ENCODE measurements at places on chromosomes 5 and 9.
A peak's percentile ranks its signal among the peaks of the same experiment; 100 is the strongest.

DNA sequence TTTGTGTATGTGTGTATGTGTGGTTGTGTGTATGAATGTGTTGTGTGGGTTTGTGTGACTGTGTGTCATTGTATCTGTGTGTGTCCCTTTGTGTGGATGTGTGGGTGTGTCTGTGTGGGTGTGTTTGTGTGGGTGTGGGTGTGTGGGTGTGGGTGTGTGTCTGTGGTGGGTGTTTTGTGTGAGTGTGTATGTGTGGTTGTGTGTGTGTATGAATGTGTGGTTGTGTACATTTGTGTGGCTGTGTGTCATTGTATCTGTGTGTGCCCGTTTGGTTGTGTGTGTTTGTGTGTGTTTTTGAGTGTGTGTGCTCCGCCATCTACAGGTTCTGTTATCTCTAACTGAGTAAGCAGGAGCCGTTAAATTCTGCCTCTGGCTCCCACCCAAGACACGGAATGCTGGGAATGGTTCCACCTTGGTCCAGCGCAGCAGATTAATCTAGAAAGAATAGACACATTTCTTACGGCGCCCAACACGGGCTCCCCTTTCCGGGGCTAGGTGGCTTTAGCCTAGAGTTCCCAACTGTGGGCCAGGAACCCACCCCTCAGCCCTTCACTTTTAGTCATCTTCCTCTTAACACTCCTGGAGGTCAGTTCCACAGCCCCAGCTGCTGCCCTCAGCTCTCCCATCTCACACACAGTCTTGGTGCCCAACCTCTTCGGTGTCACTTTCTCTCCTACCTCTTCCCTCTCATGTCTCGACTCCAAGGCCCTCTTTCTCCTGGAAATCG lies 197.1 kb downstream of the TTLL11 start:
- no peak for DNase-seq

GRCh38 chr5:127014573-127014972 lies 15.8 kb downstream of the MARCHF3 start:
- DNase-seq, result no peak

DNA sequence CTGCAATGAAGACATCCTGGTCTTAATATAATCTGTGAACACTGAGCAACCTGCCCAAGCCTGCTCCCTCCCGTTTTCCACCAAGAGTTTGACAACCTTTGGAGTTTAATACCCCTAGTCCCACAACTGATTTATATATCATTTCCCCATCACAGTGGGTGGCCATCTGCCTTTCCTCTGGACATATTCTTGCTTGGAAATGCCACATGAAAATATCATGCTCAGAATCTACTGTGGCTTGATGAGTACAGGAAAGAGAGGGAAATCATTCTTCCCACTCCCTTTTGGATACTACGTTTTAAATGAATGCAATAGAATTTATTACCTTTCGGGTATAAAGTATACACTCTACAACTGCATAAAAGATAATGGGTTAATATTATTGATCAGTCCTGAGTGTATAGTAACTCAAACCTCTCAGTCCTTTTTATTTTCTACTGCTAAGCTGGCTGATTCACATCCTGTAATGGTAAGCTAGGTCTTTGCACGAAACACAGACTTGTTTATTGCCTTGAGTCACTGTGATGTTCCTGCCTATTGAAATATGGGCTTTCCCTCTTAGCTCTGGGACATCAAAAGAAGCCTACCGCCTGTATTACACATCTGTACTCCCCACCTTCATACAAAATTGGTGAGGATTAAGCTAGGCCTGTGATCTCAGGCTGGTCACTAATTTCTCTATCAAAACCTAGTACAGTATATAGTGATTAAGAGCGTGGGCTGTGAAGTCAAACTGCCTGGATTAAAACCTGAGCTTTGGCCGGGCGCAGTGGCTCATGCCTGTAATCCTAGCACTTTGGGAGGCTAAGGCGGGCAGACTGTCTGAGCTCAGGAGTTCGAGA lies 67.6 kb upstream of the NR5A1 start:
- DNase-seq, result no peak

DNA sequence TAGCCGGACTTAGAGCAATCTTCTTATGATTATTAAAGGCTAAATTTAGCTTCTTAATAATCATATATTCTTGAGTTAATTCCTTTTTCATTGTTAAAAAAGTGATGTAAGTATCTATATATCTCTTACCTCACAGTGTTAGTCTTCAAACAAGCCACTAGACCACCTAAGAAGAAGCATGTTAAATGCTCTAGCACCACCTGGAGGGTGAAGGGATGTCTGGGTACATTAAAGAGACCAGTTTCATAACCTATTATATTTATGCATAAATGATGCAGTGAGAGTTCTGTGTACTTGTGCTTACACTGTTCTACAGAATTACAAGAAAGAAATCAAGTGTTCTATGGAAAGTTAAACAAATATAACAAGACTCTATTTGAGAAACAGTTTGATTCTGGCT lies 55.9 kb upstream of the SLCO6A1 start:
- DNase-seq, result no peak

DNA sequence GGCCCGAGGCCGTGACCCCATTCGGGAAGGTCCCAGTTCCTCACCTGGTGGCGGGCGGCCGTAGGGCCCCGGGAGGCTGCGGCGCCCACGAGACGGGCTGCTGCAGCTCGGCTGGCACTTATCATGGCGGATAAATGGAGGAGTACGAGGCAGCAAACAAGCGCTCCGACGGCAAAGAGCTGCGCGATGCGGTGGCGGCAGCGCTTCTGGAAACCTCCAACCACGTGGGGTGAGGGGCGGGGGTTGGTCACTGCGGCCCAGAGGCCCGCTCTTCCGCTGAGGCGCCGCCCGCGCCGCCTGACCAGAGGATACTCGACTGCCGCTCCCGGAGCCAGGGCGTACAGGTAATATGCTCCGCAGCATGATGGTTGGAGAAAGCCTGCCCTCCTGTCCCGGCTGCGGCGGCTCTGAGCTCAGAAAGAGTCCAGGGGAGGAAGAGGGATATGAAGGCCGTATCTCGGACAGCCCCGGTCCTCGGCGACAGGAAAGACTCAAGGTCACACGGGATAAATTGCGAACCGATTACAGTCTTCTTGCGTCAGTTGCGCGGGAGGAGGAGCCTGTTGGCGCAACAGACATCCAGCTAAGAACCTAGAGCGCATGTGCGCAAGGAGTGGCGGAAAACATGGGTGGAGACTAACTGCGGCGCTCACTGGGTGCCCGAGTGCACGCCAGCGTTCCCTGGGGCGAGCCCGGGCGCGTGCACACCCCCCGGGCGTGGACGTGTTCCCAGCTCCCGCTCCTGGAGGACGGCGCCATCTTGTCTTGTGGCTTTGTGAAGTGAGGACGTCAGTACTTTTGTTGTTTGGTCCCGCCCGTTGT lies at the start of gene HSPA9:
HSPA9 (minus strand) TSS at position 208 of the 822 bp plus-strand sequence; CDS start at position 125, 83 bp downstream.
- peak; percentile 96 for DNase-seq

GRCh38 chr9:130112538-130113151 lies 58.9 kb downstream of the GPR107 start:
- no peak for DNase-seq

DNA sequence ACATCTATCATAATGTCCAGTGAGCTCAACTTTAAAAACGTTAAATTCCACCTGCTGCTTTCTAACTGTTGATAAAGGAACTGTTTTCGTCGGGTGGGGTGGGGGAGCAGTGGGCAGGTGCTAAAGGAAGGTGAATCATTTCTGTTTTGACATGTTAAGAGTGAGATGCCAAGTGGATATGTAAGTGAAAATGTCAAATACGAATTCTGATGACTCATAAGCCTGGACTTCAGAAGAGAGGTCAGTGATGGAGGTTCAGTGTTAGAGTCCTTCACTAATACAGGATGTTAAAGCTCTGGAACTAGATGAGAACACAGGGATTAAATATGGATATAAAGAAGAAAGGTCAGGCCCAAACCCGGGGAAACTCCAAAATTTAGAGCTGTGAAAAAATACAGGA lies 617.9 kb upstream of the CTNND2 start:
- DNase-seq, result no peak

GRCh38 chr5:68285851-68286611 lies 70.5 kb downstream of the PIK3R1 start:
- peak; percentile 65 for DNase-seq

- DNase-seq, result peak; percentile 57
Observed at GRCh38 chr5:159207686-159208513, 1.5 kb downstream of the RNF145 start.

DNA sequence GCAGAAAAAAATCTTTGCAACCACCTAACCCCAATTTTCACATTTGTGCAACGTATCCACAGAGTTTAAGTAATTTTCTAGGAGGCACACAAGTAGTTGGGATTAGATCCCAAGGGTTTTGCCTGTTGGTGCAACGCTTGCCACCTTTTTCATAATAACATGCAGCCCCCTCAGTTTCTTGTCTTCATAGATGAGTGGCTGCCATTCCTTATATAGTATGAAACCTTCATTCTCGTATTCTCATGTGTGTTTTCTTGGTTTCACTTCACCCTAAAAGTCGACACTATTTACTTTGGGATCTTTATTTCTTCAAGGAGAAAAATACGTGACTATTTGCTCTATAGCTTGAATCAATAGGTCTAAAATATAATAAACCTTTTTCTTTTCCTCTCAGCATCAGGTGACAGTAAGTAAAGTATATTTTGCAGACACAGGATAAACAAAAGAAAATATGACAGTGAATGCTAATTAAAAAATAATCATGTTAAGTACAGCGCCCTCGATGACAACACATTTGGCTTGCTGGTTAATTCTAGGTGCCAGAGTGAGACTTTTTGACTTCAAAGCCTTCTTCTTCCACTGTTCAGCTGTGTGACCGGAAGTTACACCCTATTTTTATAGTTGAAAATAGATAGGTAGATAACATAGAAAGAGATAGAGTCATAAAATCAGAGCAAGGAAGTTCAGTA lies 342.8 kb upstream of the CCNG1 start:
- DNase-seq, result no peak

- no peak for DNase-seq
Observed at GRCh38 chr9:26694381-26695297, 198.0 kb downstream of the CAAP1 start.

- peak; percentile 53 for DNase-seq
Observed at GRCh38 chr5:174327317-174327864, 281.9 kb downstream of the NSG2 start.

GRCh38 chr5:31763424-31763823 lies 124.5 kb downstream of the PDZD2 start:
- no peak for DNase-seq

GRCh38 chr9:87874304-87874623 lies 8.4 kb upstream of the SPATA31E1 start:
- no peak for DNase-seq

- DNase-seq, result no peak
Observed at GRCh38 chr5:95794070-95794516, 28.4 kb downstream of the GLRX start.

DNA sequence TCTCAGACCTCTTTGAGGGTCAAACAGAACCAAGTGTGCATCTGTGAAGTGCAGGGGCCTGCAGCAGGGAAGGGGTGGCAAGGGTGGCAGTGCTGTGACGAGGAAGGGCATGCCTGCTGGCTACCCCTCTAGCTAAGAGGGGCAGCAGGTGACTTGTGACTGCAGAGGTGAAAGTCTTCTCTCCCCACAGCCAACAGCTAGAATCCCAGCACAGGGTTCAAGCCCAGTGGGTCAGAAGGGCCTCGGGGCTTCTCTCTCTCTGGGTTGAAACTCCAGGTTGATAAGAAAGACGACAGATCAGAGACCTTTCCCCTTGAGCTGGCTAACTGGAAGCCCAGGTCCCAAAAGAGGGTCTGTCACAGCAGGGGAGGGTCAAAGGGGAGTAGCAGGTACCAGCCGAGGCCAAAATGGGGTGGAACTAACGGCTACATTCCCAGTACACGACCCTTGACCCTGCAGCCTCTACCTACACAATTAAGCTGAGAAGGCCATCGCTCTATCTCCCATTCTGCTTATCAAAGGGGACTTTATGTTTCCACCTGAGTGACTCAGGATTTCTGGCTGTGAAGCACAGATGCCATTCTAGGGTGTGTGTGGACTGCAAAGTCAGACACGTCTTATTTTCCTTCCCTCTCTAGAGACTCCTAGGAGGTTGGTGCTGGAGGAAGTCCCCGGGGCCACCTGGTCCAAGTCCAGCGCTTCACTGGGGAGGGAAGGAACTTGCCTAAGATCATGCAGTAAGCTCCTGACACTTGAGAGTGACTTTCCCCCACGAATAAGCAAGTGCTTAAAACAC lies 14.6 kb downstream of the ANKS6 start:
- DNase-seq, result no peak

DNA sequence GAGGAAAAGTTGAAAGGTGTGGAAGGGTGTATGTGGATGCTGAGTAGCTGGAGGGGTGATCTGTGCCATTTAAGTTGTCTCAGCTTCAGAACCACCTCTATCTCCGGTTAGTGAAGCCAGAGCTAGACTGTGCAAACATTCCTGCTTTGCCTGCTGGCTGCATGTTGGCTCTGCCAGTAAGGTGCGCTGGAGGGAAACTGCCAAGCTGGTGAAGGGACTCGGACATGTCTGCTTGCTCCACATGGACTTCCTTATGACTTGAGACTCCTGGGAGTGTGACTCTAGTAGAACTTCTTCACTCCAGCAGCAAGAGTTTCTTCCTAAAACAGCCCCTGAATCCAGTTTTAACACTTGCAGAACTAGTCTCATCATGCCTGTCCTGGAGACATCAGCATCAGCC lies 27.9 kb downstream of the DAB2 start:
- DNase-seq, result no peak

DNA sequence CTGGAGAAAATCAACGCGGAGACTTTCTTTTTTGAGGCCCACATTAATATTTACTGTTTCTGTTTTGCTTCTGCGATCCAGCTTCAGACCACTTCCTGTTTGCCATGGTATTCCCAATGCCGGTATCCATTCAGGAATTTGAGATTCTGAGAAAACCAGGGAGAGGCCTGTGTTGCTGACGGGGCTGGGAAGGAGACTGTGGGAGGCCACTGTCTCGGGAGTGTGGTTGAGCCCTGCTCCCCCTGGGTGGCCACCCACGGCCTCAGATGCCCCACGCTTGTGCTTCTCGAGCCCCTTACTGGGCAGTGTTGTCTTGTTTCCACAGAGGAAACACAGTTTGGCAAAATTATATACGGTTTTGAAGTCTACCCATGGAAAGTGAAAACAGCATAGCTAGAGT lies 403.6 kb upstream of the IRX2 start:
- no peak for DNase-seq

DNA sequence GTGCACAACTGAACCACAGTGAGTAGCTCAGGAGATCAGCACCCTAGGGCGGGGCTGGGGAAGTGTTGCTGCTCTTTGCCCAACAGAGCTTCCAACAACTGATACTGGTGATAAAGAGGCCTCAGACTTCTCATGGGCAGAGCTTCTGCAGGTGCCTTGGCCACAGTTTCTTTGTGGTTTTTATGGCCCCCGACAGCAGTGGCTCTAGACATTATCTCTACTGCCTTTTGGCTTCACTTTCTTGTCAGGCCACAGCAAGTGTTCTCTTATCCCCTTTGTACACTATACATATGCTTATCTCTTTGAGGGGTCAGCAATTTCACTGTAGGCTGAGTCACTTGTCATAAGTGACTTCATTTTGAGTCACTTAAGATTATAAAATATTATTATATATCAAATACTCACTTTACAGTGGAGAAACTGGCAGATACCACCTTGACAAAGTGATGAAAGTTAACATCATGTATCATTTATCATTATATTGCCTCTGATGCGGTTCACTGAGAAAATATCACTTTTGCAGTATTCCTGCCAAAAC lies 90.9 kb upstream of the COX7C start:
- no peak for DNase-seq

GRCh38 chr5:80216753-80217596 lies 38.9 kb downstream of the SERINC5 start:
- no peak for DNase-seq
